ENCODE measurements at places on chromosomes 13 and 19.
A peak's percentile ranks its signal among the peaks of the same experiment; 100 is the strongest.

GRCh38 chr13:110116072-110116487 lies 190.9 kb downstream of the COL4A1 start:
- DNase-seq: peak; percentile 79

DNA sequence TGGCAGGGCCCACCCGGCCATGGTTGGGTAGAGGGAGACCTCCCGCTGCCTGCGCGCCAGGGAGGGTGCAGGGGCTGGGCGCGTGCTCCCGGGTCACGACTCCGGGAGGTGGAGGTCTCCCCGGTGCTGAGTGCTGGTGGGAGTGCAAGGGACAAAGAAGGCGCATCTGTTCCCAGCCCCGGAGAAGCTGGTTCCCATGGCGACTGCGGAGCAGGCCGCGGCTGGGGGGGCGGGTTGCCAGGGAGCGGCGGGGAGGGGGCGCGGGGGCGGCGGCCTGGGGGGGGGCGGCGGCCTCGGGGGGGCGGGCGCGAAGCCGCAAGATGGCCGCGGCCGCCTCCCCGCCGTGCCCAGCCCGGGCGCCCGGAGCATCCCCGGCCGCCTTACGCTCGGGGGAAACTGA lies 1.2 kb downstream of the CBARP start:
- no peak for DNase-seq

- DNase-seq: no peak
Observed at GRCh38 chr19:14809272-14810057, 25.5 kb downstream of the OR7A5 start.

- DNase-seq: no peak
Observed at GRCh38 chr19:7145494-7145893, 76.0 kb downstream of the ZNF557 start.

DNA sequence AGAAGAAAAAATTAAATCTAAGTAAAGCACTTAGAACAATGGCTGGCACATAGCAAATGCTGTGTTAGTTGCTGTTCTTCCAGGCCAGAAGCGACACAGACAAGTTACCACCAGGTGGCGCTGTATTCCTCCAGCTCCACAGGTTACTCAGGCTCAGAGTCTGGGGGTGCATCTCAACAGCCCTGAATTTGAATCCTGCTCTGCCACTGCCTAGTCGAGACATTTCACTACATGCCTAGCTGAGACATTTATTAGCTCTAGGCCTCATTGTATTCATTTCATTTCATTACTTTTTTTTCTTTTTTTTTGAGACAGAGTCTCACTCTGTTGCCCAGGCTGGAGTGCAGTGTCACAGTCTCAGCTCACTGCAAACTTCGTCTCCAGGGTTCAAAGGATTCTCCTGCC lies 16.4 kb upstream of the CYP2B6 start:
- peak; percentile 74 for DNase-seq

DNA sequence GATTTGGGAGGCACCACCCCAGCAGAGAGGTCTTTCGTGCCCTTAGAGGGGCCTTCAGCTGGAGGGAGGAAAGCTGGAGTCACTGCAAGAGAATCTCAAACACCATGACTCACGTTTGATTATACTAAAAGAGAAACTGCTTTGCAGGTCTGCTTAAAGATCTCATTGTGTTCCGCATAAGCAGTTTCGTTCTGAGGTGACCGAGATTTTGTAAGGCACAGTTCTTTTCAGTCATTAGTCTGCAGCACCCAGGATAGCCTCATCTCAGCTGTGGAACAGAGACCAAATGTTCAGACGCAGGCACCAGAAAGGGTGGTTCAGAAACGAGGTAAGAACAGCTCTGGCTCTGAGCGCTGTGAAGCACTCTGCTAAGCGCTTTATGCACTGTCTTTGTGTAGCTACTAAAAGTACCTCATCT lies 71.2 kb upstream of the GTF3A start:
- DNase-seq: no peak

GRCh38 chr13:33744589-33745369 lies 73.2 kb upstream of the RFC3 start:
- peak; percentile 63 for DNase-seq

DNA sequence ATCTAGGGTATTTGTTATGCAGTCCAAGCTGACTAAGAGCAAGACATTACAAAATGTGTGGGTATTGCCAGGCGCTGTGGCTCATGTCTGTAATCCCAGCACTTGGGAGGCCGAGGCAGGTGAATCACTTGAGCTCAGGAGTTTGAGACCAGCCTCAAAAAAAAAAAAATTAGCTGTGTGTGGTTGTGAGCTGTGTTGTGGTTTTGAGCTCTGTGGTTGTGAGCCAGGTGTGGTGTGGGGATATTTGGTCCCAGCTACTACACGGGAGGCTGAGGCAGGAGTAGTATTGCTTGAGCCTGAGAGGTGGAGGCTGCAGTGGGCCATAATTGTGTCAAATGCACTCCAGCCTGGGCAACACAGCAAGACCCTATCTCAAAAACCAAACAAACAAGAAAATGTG lies 5.6 kb upstream of the KEAP1 start:
- DNase-seq: no peak

DNA sequence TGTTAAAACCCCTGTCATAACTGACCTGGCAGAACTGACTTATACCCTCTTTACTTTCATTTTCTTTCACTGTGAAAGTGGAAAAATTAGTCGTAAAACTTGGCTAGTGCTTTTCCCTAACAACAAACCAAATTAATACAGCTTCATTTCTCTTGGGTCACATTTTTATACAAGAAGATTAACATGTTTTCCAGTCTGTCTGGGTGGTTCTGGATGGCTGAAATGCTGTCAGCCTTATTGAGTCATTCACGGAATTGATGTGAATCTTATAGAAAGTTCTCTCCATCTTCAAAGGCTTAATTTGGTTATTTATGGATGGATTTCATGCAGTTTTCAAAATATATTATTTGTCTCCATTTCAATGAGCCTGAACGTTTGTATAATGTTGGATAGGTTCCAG lies 440.0 kb downstream of the KCTD12 start:
- no peak for DNase-seq

GRCh38 chr13:50353651-50354415 lies 338.6 kb downstream of the KCNRG start:
- DNase-seq: no peak

GRCh38 chr13:77853703-77854102 lies 64.9 kb downstream of the EDNRB start:
- no peak for DNase-seq

DNA sequence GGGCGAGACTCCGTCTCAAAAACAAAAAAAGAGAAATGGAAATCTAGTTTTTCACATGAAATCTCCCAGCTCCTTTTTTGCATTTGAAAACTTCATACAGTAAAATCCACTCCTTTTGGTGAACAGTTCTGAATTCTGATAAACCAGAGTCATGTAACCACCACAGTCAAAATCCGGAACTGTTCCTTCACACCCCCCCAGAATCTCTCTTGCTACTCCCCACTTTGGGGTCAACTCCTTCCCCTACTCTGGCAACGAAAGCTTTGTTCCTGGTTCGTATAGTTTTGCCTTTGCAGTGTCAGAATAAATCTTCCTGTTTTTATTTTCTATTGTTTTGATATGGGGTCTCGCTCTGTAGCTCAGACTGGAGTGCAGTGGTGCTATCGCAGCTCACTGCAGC lies 23.7 kb downstream of the RCN3 start:
- DNase-seq: no peak

DNA sequence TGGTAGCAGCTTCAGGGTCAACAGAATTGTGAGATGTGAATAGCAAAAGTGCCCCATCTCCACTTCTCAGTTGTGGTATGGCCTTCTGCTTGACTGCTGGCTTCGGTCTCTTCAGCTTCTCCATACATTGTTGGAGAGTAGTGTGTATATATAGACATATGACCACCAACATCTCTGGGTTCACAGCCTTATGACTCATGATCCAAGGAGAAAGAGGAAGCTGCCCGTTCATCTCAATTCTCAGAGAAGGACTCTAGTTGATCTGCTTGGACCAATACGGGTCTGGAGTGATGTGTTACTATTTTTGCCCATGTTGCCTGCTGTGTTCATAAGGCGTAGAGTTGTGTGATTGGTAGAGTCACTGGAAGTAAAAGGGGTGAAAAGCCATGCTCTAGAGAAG lies 3.6 kb upstream of the COMMD6 start:
- no peak for DNase-seq

DNA sequence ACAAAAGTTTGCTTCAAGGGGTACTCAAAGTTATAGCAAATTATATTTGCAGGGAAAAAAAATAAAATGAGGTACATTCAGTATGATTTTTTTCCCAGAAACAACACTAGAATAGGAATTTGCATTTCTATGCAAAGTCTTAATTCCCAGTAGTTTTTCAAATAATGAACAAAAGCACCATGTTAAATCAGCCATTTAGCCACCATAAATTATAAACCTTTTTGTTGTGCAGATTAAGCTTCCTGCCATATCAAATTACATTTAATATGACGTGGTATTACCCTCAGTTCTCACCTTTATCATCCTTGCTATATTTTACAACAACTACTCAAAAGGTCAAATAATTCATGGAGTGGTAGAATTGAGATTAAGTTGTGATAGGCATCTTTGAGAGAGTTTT lies 136.6 kb upstream of the FRY start:
- no peak for DNase-seq

DNA sequence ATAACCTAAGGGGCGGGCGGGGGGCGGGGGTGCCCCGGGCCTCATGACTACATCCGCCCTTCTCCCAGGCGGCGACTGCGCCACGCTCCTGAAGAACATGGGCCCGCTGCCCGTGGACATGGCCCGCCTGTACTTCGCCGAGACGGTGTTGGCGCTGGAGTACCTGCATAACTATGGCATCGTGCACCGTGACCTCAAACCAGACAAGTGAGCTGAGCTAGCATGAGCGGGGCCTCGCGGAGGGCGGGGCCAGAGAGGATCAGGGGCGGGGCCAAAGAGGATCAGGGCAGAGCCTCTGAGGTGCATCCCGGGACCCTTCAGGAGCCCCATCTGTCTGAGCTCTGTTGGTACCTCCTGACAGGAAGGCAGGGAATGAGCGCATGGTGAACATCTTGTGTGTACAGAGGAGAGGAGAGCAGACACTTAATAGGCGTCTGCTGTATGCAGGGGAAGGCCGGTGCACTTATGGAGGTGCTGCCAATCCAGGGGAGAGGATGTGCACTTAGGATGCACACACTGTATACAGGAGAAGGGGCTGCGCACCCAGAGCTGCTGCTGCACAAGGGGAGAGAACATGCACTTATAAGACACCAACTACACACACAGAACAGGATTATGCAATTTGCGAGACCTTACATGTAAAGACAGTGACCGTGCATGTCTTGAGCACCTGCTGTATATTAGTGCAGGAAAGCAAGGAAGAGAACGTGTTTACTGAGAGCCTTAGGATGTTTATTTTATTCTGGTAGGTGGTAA lies 20.9 kb upstream of the PIK3R2 start:
- no peak for DNase-seq

GRCh38 chr19:16657384-16657783 lies 2.6 kb downstream of the SMIM7 start:
- no peak for DNase-seq

DNA sequence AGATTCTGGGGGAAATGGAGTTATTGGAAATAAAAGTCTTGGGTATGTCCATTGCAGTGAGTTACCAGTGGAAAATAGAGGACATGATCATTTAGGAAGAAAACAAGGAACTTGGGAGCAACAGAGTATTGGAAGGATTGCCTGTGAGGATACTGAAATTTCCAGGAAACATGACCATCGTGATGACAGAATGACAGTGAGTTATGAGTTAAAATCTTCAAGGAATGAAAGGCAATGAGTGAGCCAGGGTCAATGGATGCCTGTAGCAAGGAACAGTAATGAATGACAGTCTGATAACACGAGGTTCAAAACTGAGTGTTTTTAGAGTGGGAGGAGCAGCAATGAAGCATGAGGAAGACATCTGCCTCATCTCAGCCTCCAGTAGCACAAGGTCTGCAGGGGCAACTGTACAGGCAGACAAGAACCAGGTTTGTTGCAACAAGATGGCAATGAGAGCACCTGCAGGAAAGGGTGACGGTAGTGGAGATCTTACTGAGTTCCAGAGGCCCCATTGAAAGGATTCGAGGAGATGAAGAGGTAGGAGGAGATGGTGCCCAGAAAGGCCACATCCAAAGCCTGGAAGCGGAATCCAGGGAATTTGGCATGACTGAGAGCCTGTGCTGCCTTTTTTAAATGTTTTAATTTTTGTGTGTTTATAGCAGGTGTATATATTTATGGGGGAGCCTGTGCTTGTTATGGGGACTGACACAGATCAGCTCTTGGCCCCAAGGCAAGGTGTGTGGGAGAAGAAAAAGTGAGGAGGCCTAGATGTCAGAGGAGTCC lies 43.9 kb downstream of the N4BP2L1 start:
- DNase-seq: no peak

DNA sequence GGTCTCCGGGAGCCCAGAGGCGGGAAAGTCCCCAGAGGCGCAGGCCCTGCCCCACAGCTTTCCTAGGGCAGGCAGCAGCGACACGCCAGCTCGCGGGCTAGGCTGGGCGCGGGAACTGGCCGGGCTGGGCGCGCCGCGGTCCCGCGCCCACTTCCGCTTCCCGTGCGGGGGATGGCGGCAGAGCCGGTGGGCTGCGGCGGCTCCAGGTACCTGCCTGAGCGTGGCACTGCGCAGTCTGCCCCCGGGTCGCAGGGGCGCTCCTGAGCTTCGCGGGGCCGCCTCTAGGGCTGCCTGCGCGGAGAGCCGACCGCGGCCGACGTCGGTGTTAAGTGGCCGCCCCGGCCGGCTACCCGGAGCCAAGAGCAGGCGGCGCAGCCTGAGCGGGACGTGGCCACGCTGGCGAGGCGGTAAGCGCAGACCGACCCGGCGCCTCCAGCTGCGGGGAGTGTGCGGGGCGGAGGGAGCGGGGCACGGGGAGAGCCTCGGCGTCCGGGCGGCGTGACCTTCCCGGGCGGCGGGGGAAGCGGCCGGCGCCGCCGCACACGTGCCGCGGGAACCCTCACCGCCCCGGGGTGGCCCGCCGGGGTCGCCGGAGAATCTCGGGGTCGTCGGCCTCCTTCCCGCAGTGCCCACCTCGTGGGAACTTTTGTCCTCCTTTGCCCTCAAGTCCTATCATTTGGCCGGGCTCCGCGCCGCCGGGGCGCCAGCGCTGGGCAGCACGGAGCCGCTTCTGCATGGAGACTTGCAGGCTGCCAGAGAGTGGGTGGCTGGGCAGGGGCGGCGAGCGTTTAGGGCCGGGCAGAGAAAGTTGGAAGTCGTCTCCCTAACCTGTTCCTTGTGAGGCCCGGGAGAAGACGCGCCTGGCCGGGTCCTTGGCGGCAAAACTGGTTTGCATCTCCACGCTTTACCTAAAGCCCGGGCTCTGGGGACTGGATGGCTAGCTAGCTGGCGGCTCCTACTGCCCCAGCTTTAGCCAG lies 31.4 kb upstream of the MPHOSPH8 start:
- peak; percentile 61 for DNase-seq

Data from lower lobe of right lung (tissue), 2 donors.